ENCODE measurements at places on chromosomes 1 and 21.

GRCh38 chr1:94281361-94282142, 44.2 kb upstream of the ARHGAP29 start:
- DNase-seq: no peak

DNA sequence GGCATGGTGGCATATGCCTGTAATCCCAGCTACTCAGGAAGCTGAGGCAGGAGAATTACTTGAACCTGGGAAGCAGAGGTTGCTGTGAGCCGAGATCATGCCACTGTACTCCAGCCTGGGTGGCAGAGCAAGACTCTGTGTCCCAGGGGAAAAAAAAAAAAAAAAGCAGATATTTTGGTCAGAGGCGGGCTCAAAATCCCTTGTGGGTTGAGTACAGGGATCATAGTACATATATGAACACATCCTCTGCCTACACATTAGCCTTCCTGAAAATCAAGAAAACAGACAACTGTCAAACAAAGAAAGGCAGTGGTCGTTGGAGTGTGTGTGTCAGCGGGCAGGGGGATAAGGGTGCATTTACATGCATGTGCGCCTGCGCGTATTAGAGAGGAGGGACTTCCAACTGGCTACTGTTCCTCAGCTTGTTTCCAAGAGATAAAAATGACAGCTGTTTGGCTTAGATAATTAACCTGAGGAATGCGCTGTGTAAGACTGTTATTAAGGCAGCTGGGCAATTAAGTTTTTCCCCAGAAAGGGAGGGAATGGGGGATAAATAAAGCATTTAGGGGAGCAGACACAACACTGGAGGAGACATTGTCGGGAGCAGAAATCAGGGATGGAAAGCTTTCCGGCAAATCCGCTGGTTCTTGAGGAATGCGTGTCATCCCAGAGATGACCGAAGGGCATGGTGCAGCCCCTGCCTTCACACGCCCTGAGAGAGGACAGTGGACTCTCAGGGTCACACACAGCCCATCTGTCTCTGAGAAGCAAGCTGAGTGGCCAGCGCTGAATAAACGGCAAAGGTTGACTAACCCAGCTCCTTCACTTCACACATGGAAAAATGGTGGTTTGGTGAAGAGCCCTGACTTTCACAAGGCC, 6.4 kb downstream of the LAMB3 start:
- peak; percentile 83 for DNase-seq

DNA sequence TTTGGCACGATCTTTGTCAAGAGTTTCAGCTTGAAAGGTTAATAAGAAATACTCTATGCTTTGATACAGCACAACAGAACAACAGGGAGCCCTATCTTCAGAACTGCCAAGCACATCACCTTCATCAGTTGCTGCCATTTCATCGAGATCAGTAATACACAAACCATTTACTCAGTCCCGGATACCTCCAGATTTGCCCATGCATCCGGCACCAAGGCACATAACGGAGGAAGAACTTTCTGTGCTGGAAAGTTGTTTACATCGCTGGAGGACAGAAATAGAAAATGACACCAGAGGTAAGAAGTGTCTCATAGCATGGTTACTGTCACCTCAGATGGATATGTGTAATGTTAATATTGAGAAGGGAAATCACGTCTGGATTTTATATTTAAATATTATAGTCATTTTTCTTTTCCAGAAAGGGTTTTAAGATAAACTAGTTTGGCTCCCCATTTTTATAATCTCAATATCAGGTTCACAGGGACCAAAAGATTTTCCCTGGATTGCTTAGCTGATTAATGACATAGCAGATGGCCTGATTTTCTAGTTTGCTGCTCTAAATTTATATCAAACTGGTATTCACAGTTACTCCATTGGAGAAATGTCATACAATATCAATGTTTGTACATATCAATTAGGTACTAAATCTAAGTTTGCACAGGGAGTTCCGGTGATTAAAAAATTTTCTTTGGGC, 97.3 kb downstream of the USP25 start:
- DNase-seq: no peak

GRCh38 chr21:38660333-38661196, 145.2 kb upstream of the ETS2 start:
- no peak for DNase-seq

- DNase-seq: no peak
These were observed 284.5 kb downstream of the NPHP4 start for GRCh38 chr1:5707566-5708345.

- DNase-seq: no peak
These were observed 182.1 kb upstream of the LMO4 start for GRCh38 chr1:87146538-87146937.

GRCh38 chr1:219965285-219966070, 37.1 kb upstream of the SLC30A10 start:
- no peak for DNase-seq

DNA sequence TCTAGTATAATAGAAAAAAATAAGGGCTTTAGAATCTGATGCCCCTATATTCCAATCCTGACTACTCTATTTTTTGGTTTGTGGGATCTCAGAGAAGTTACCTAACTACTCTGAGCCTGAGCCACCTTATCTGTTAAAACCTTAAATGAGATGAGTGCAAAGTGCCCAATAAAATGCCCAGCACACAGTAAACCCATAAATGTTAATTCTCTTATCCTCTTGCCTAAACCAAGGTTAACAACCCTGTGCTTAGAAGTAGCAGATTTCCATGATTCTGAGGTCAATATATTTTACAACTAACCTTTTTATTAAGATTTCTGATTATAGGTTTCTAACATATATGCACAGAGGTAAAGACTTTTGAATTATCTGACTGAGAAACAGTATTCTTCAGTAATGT, 35.8 kb downstream of the DOCK7 start:
- no peak for DNase-seq

DNA sequence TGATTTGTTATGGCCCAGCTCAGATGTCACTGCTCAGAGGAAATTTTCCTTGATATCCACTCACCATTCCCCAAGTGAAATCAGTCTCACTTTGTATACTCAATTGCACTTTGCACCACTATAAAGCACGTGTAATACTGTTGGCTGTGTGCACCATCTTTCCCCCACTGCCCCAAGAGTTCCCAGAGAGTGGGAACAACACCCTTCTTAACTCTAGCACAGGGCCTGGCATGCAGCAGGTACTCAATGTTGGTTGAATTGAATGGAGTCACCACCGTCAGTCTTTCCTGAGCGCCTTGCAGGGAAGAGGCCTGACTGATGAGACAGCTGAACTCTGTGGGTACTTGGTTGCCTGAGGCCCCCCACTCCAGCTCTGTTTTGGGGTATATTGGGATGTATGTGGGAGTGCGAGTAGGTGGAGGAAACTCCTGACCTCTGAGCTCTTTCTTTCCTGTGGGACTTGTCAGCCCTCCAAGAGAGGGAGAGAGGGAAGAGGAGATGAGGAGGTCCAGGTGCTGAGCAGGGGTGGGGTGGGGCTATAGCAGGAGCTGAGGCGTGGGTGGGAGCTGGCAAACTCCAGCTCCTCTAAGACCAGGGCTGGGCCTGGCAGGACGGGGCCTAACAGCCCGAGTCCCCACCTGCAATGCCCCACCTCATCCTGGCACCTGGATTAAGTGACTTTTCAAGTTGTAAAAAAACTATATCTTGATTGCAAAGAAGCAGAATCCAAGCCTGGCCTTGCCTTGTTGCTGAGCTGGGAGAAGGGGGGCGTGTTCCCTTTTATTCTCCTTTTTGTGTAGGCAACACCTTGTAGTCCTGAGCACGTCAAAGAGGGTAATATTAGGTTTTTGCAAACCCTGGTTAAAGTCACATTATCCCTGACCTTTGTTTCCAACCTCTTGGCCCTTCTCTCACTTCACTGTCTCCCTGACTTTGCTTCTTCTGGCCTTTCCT, 19.4 kb upstream of the WASF2 start:
- DNase-seq: no peak

DNA sequence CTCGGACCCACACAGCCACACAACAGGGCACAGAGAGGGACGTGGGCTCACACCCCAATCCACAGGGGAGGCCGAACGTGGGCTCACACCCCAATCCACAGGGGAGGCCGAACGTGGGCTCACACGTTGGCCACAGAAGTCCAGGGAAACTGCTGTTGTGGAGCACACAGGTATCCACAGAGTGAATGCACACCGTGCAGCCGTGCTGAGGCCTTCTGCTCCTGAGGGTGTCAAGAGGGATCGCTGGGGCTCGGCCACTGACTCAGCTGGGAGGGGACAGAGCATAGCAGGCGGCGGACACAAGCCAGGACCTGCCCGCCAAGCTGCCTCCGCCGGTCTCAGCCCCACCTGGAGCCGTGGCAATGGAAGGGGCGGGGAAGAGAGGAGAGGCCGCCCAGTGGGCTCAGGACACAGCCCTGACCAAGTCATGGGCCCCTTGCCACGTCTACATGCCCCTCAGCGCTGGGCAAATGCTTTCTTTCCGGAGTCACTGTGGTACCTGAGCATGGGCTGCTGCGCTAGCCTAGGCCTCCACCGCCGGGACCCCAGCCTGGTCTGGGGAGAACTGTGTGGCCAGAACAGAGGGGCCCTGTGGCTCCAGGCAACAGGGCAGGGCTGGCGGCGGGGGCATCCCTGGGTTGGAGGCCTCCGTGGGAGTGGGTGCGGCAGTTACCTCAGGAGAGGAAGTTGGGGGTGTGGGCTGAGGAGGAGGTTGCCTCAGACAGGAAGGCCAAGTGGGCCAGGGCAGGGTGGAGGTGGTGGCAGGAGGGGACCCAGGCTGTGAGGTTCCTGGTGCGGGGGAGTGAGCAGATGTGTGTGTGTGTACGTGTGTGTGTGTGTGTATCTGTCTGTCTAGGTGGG, 1.2 kb downstream of the SYTL1 start:
- no peak for DNase-seq

DNA sequence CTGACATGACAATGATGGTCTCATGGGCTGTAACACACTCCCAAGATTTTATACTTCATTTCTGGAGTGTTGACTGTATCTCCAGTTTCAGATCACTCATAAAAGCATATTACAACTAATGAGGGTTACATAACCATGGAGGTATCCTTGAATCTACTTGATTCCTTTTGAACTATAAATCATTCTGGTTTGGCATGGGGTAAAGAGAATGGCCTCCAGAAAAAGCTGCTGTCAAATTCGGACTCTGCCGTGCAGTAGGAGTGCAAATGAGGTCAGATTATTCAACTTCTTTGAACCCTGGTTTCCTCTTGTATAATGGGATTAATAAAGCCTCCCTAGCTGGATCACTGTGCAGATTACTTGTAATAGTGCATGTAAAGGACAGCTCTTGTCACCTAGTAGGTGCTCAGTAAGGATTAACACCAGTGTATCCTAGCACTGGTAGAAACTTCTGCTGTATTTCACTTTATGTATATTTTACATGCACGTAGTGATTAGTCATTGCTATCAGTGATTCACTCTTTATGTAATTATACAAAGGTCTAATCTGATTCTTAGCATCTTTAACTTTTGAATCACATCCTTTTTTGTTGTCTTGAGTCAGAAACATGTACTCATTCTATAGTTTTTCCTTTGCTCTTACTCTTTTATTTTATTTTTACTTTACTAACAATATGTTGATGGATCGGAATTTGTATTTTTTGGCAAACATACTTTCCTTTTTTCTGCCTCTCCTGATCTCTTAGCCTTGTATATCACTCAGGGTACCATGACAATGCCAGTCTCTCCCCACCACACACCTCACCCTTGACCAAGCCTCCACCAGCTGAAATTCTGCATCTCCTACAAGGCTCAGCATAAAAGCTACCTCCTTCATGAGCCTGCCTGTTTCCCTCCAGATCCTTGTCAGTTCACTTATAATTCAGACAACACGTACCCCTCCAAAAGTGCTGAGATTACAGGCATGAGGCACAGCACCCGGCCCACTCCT, 3.2 kb downstream of the LRRC8C start:
- no peak for DNase-seq

GRCh38 chr1:19797827-19798226, 1.9 kb downstream of the TMCO4 start:
- DNase-seq: no peak

- no peak for DNase-seq
These were observed 70.5 kb upstream of the HSPA13 start for GRCh38 chr21:14453339-14454015.

DNA sequence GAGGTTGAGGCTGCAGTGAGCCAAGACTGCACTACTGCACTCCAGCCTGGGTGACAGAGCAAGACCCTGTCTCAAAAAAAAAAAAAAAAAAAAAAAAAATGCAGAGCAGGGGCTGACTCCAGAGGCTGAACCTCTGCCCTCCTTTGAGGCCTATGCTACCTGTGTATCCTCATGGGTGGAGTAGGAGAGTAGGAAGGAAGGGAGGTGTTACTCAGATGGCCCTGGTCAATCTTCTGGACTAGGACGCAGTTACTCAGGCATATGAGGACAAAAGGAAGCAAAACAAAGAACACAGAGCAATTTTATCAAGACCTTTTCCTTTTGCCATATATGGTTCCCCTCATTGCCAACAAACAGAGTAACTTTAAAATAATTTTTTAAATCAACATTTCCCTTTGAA, 35.2 kb downstream of the TGFBR3 start:
- no peak for DNase-seq

GRCh38 chr1:157277913-157278312, 139.7 kb upstream of the ETV3 start:
- DNase-seq: peak; percentile 58

- DNase-seq: no peak
These were observed 16.6 kb upstream of the RNF19B start for GRCh38 chr1:32981003-32981901.

GRCh38 chr1:36831186-36831810, 203.0 kb downstream of the GRIK3 start:
- DNase-seq: no peak

DNA sequence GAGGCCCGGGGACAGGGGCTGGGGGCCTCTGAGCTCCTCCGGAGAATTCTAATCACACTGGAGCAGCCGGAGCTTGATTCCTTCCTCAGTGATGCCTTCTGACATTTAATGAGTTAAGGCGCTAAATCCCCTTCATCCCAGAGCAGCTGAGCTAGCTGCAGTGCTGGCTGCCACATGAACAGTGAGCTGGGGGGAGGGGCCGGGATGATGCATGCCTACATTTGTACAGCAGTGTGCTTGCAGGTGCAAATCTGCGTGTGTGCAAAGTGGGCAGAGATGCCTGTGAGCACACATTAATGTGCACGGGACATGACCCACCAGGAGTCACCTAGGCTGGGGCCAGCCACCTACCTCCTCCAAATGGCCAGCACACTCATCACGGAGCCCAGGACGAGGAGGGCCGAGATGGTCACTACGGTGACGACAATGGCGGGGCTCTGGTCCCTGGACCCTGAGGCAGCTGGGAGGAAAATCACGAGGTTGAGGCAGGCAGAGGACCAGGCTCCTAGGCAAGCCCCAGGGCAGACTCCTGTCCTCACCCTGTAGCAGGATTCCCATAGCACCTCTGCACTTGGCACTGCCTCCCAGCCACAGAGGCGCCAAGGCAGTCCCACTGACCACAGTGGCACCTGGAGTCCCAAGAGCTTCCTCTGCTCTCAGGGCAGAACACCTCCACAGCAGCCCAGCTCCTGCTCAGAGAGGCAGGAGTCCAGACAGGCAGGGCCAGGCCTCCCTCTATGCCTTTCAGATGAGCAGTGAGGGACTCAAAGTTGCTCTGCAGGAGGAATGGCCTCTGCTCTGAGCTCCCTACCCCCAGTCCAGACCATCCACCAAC, 34.7 kb downstream of the CDCA8 start:
- no peak for DNase-seq

- no peak for DNase-seq
These were observed 244.4 kb downstream of the PBX1 start for GRCh38 chr1:164803366-164803765.

- no peak for DNase-seq
These were observed 15.0 kb downstream of the MATN1 start for GRCh38 chr1:30708361-30708728.

GRCh38 chr1:116538544-116538943, 32.3 kb downstream of the CD58 start:
- peak; percentile 21 for DNase-seq

- DNase-seq: no peak
These were observed 219.8 kb upstream of the DUSP10 start for GRCh38 chr1:221961532-221962292.

Data from hematopoietic multipotent progenitor cell treated with erythropoietin and hydrocortisone succinate and interleukin-3 and kit ligand, for 17 days (in vitro differentiated cells).